LNCaP clone FGC (cell line): ENCODE measurements at places on chromosomes 5 and 9.

DNA sequence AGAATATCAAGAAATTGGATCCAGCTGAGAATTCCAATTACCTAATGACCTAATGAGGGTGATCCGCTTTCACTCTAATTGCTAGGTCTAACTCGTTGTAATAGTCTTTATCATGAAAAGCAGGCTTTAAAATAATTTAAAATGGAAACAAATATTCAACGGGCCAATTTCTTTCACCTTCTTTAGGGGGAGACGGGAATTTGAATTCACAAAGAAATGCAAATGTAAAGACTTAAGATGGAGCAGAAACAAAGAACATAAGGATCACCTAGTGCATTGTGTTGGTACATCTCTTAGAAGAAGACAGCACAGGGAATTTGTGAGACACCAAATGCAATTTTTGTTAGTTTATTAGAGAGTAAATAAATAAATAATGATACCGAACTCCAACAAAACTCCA lies 1.5 kb upstream of the KCNN2 start:
- DNase-seq, result no peak

DNA sequence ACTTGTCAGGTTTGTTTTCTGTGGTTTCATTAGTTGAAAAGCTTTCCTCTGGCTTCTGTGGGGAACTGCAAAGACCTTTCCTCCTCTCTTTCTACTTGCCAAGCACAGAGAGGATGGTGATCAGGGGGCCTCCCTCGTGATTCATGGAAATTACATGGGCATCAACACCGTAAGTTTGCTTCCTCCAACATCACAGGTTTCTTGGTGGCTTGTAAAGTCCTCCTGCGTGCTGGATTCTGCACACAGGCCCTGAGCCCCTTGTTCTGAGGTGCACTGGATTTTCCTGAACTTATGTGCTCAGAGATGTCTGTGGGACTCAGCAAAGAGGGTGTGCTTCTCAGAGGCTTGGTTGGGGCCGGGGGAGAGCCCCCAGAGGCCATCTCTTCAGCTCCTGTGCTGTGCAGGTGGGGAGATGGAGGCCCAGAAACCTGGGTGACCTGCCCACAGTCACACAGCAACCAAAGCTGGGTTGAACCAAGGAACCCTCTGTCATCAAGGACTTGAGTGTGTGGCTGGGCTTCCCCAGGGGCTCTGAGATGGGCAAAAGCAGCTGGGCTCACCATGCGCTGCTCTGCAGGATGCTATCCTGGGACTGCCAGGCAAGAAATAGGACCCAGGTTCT lies 36.5 kb downstream of the RGS3 start:
- no peak for DNase-seq

DNA sequence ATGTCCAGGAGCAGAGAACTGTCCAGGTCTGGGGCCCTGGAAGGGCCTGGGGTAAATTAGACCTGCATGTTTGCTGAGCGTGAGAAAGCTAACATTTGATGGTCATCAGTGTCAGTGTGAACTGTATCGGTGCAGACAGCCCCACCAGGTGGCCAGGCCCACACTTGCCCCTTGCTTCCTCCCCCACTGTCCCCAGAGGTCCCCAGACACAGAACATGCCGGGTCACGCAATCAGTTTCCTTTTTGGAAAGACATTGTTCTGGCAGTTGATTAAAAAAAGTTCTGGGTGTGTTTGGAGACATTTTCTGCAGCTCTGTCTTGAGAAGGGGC lies 1.5 kb downstream of the NKD2 start:
- DNase-seq, result no peak

GRCh38 chr5:123207081-123207537 lies 118.1 kb downstream of the PRDM6 start:
- no peak for DNase-seq

- no peak for DNase-seq
These were observed 181.5 kb upstream of the PIK3R1 start for GRCh38 chr5:68033961-68034571.

GRCh38 chr5:169442403-169442874 lies 141.1 kb upstream of the SPDL1 start:
- peak; percentile 50 for DNase-seq
